ENCODE measurements at places on chromosomes 1 and 21. TPM values are rescaled to one million over a fixed set of nuclear protein-coding genes. Genes with fewer than 3 reads are reported as not detected.

GRCh38 chr1:219401724-219402625 is 210.9 kb downstream of the ZC3H11B start:
- no peak overlapping the region for H3K4me3 ChIP-seq
- no peak for DNase-seq
- H3K27me3 ChIP-seq = no peaks in the 10 kb centered on the region
- H3K27ac ChIP-seq = no peak overlapping the region
- peaks cover 5% of the 10 kb centered on the region for H3K4me1 ChIP-seq

- H3K4me1 ChIP-seq = no peaks in the 10 kb centered on the region
- no peaks in the 10 kb centered on the region for H3K27me3 ChIP-seq
- no peaks in the 10 kb centered on the region for H3K36me3 ChIP-seq
- H3K27ac ChIP-seq = no peak overlapping the region
- no peak for DNase-seq
Observed at GRCh38 chr1:74523873-74524480, 11.6 kb upstream of the LRRC53 start.

DNA sequence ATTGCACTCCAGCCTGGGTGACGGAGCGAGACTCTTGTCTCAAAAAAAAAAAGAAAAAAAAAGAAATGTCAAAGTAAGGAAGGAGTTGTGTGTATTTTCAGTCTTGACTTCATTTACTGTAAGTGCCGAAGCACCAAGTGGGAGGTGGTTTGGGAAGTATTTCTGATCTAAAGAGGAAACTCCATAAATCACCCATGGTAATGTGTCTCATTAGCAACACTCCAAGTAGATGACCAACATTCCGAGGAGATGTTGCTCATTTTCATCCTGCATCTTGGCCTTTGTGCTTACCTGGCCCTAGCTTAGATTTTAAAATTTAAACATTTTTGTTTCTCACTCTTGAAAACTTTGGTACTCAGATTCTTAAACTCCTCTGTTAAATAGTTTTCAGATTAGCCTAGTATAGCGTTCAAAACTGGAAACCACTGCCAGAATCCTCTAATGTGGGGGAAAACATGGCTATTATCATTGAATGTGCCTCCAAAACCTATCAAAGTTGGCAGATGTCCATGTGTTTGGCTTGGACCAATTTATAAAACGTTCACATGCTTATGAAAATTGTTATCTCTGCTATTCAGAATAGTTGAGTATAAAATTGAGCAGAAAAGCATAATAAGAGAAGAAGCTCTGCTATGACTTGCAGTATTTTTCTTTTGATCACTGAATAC is 110.4 kb downstream of the NFIA start:
- H3K27me3 ChIP-seq = no peaks in the 10 kb centered on the region
- no peak for DNase-seq
- H3K4me1 ChIP-seq = peaks cover 7% of the 10 kb centered on the region
- H3K36me3 ChIP-seq = no peaks in the 10 kb centered on the region

DNA sequence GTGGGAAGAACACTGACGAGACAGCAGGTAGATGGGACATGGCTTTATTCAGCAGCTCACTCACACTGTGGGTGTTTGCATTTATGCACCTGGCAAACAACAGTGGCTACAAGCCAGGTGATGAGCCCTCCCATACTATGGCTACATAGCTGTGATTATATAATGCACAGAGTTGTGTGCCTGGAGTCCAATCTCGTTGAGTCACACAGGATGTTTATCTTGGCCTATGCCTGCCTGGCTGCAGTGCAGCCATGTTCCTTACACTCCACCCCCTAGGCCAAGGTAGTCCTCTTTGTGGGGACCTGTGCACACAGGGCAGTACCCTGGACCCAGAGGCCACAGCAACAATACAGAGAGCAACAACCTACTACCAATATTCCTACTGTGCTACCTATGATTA is 1643.8 kb downstream of the MRPL39 start:
- no peaks in the 10 kb centered on the region for H3K27me3 ChIP-seq
- H3K36me3 ChIP-seq = no peaks in the 10 kb centered on the region
- DNase-seq = no peak
- H3K4me3 ChIP-seq = no peak overlapping the region

GPX7 gene
- 36.1 TPM for total RNA-seq

- peaks cover 3% of the 10 kb centered on the region for H3K36me3 ChIP-seq
- no peak overlapping the region for H3K4me3 ChIP-seq
- H3K27ac ChIP-seq = no peak overlapping the region
- no peaks in the 10 kb centered on the region for H3K27me3 ChIP-seq
- H3K4me1 ChIP-seq = peaks cover 21% of the 10 kb centered on the region
Observed at GRCh38 chr21:33674226-33674625, 31.9 kb downstream of the ITSN1 start.

PKN2 gene
- 46.8 TPM for total RNA-seq

- no peak overlapping the region for H3K4me3 ChIP-seq
- H3K27me3 ChIP-seq = no peaks in the 10 kb centered on the region
- no peak for DNase-seq
- no peaks in the 10 kb centered on the region for H3K4me1 ChIP-seq
- H3K36me3 ChIP-seq = no peaks in the 10 kb centered on the region
- H3K27ac ChIP-seq = no peak overlapping the region
Observed at GRCh38 chr1:106910798-106911197, 145.7 kb upstream of the PRMT6 start.
